ENCODE measurements at places on chromosomes 12 and 14.

GRCh38 chr14:60925286-60925685, 55.6 kb downstream of the TRMT5 start:
- DNase-seq = no peak

- DNase-seq = no peak
These were observed 27.0 kb upstream of the FOXN3 start for GRCh38 chr14:89444044-89444443.

- no peak for DNase-seq
These were observed 48.8 kb upstream of the SLCO1C1 start for GRCh38 chr12:20646239-20646827.

GRCh38 chr12:71748081-71748850, 6.4 kb upstream of the RAB21 start:
- no peak for DNase-seq

DNA sequence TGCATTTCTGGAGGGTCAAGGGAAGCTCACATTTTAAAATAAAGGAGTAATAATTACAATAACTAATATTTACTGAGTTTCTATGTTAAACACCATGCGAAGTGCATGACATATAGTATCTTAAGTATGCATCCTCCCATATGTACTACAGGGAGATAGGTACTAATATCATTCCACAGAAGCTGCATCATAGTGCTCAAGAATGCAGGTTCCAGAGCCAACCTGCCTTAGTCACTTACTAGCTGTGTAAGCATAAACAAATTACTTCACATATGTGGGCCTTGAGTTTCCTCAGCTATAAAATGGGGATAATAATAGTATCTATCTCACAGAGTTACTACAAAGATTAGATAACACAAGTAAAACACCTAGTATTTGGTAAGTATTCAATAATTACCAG, 18.3 kb downstream of the ARMH4 start:
- no peak for DNase-seq

DNA sequence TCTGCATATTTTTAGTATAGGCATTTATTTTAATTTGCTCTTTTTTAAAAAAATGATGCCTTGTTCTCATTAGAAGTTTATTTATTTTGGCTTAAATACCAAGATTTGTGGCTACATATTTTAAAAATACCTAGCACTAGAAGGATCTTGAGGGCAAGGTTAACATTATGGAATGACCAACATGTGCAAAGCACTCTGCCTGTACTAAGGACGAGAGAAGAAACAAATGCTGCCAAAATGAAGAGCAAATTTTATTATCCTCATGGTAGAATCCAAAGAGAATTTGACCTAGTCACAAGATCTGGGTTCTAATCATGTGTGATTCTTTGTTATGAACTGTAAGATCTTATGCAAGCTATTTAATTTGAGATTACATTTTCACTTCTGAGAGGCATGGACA, 2.8 kb downstream of the CAND1 start:
- no peak for DNase-seq

- DNase-seq = no peak
These were observed 124.6 kb upstream of the SFSWAP start for GRCh38 chr12:131586269-131586668.

GRCh38 chr14:105333613-105334364, 19.2 kb downstream of the PACS2 start:
- no peak for DNase-seq

DNA sequence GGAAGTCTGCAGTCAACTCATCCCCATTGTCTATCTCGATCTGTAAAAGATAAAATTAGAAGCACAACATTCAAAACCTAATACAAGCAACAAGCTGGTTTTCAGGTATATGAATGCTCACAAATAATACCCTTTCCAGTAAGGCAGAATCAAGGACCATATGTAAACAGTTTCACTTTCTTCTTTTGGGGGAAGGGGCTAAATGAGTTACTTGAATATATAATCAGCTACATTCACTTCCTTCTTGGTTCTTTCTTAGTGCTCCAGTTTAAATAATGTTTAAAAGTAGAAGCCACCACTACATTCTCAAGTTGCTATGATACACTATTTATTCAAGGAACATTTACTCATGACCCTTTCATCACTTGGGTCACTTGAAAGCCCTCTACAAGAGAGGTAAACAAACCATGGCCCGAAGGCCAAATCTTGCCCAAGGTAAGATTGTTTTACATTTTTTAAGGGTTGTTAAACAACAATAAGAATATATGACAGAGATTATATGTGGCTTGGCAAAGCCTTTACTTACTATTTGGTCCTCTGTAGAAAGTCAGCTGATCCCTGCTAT, 10.3 kb downstream of the TWF1 start:
- no peak for DNase-seq

GRCh38 chr12:19199332-19199731, 69.8 kb downstream of the PLEKHA5 start:
- DNase-seq = no peak

DNA sequence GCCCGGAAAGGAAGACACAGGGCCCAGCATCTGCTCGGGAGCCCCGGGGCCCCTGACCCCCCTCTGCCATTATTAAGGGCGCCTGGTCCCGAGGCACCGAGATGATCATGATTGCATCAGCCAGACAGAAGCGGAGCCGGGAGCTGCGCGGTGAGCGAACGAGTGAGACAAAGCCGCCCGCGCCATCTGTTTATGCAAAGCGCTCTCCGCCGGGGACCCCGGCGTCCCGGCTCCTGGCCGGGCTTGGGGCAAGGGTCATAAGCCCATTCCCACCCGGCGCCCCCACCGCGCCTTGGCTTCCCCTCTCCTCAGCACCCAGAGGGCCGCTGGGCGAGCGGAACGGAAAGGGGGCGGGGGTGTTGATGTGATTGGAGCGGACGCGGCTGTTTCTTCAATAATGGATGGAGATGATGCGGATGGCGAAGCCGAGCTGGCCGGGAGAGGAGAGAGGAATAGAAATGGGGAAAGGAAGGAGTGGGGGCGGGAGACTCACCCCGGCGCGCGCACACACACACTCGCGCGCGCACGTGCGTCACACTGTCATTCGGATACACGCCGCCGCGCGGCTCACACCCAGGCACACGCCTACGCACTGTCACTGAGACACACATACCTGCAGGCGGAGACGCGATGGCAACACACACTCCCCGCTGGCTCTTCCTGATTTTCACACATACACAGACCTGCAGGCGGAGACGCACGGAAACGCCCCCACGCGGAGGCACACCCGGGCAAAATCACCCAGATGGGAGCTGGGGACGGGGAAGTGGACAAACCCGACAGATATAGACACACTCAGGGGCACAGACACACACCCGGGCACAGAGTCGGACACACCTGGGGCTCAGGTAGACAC, 10.7 kb downstream of the STAC3 start:
- peak; percentile 77 for DNase-seq

- no peak for DNase-seq
These were observed 11.4 kb upstream of the SLC8B1 start for GRCh38 chr12:113346353-113346752.

- no peak for DNase-seq
These were observed 267.6 kb upstream of the SFSWAP start for GRCh38 chr12:131443019-131444000.

GRCh38 chr14:101588990-101589389, 27.7 kb downstream of the DIO3 start:
- DNase-seq = no peak

GRCh38 chr12:109154451-109155438, 38.4 kb downstream of the ACACB start:
- DNase-seq = peak; percentile 47

- no peak for DNase-seq
These were observed 144.3 kb downstream of the CHST11 start for GRCh38 chr12:104600790-104601739.

DNA sequence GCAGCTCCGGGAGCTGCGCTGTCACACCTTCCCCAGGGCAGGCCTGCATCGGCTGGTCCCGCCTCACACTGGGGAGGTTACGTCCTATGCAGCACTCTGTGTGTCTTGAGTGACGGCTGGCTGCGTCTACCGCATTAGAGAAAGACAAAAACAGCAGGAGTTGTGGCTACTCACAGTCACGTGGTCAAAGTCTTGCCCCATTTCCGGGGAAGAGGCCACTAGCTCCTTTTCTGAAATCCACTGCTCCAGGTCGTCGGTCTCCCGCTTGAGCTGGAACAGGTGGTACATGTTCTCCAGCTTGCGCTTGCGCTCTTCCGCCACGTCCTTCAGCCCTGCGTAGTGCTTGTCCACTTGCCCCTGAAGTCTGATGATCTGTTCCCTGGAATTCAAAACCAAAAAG, 68.8 kb downstream of the PLEKHG3 start:
- DNase-seq = no peak

DNA sequence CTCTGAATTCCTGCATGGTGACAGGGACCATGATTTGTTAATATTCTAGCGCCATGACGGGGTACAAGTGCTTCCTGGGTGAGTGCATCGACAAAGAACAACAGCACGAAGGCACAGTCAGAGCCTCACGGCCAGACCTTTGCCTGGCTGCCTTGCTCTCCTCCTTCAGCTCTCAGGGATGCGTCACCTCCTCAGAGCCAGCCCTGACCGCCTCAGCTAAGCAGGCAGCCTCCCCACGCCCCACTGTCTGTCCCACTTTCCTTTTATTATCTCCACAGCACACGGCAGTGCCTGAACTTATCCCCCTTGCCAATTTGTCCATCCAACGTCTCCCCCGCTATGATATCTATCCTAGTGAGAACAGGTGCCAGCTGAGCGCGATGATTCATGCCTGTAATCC, 16.5 kb upstream of the FZD10 start:
- DNase-seq = no peak

DNA sequence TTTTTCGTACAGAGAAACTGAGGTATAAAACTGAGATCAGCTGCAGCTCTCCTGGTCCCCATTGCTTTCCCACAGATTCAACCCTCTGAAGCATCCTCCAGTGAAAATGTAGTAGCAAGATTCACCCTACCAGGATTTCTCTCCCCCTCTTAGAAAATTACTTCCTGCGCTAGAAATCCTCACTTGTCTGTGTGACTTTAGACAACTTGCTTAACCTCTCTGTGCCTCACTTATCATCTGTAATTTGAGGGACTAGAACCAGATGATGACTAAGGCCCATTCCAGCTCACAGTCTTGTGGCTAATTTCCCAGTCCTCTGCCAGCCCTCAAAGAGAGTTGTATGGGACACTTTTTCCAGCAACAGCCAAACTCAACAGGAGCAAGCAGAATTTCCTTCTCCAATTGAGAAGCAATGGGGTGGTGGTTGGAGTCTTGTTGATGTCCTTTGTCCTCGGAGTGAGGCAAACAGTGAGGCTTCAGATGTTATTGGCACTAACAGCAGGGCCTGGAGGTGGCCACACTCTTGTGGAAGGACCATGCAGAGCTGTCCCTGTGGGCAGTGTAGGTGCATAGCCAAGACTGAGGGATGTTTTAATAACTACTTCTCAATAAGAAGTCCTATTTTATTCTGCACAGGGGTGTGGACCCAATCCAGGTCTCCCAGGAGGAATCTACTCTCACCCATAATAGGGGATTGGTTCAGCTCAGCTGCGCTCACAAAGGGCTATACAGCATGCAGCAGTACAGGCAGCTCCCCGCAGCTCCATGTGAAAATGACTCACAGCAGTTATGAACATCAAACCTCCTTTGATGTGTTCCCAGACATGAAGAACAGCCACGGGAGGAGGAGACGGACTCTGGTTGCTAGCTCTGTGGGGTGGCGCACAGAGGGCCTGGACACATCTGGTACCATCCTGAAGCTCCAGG, 200.1 kb downstream of the DAD1 start:
- DNase-seq = no peak

DNA sequence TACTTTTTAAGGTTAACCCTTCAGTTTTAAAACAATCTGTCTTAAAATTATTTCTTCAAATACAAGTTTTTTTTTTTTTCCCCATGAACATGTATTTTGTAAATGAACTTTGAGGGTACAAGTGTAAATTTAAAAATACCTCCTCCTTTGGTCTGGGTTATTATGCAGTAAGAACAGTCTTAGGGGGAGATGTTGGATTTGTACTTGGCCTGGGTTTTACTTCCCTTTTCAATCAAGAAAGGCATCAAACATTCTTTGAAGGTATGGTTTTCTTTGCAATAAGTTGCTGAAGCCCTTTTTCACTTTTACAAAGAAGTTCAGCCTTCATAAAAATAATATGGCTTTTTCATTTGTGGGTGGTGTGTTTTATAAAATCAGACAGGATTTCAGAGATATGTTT, 20.5 kb downstream of the WBP11 start:
- DNase-seq = no peak

- no peak for DNase-seq
These were observed 38.6 kb downstream of the VWF start for GRCh38 chr12:6085841-6086240.

GRCh38 chr12:32504591-32504990, 105.2 kb downstream of the FGD4 start:
- no peak for DNase-seq

DNA sequence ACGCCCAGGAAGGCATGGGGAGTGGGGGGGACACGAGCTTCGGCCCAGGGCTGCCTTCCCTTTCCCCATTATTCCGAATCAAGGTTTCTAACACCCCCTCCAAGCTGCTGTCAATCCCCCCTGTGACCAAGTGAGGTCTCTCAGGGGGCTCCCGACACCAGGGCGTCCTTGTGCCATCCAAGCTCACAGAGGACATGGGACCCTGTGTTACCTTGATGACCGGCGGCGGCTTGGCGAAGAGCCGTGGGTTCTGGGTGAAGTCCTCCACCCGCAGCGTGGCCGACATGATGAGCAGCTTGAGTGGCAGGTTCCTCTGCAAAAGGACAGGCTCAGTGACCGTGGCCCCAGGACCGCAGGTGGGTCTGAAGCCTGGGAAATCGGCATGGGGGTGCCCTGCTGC, 20.3 kb downstream of the DHX37 start:
- no peak for DNase-seq

GRCh38 chr12:52708010-52708409, 4.7 kb upstream of the KRT77 start:
- no peak for DNase-seq

GRCh38 chr14:81533212-81533535, 479 bp downstream of the SEL1L start:
- no peak for DNase-seq

- DNase-seq = no peak
These were observed 16.8 kb downstream of the PELI2 start for GRCh38 chr14:56135001-56135400.

DNA sequence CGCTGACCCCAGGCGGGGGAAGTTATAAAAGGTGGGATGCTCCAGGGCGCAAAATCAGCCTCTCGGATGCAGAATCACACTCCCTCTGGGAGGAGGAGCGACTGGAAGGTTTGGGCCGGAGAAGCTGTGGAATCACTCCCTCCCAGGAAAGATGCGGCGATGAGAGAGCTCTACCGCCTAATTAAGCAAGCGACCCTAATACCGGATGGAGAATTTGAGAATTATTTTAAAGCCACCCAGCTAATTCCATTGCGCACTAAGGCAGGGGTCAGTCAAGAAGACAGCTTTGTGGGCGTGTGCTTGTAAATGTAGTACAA, 1.9 kb downstream of the COL2A1 start:
- DNase-seq = peak; percentile 56

- no peak for DNase-seq
These were observed 956.4 kb upstream of the TMEM132C start for GRCh38 chr12:127310548-127310947.

GRCh38 chr14:70642303-70643235, 853 bp downstream of the TTC9 start:
- no peak for DNase-seq
